Activated T-helper 1 cell treated with anti-CD3 and anti-CD28 coated beads, Interleukin-2, amount 50 U/mL, for 16 hours (primary cell): ENCODE measurements at places on chromosomes 4 and X.

DNA sequence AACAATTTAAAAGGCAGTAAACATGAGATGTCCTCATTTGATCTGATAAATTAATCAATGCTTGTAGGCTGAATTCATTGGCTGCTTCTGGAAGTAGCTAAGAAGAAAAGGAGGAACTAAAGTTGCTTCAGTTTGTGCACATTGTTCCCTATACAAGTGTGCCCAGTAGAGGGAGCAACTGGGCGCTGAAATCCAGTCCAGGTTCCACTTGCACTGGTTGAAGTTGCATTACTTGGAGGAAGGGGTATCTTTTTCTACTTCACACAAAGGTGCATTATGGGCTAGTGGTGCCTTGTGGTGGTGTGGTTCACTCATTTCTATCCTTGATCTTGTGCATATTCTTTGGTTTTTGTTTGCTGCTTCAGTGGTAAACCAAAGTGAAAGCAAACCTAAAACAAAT, 67.9 kb upstream of the SOX3 start:
- DNase-seq: no peak

- DNase-seq: no peak
Measured at GRCh38 chrX:78540171-78540570, 119.0 kb downstream of the RTL3 start.

DNA sequence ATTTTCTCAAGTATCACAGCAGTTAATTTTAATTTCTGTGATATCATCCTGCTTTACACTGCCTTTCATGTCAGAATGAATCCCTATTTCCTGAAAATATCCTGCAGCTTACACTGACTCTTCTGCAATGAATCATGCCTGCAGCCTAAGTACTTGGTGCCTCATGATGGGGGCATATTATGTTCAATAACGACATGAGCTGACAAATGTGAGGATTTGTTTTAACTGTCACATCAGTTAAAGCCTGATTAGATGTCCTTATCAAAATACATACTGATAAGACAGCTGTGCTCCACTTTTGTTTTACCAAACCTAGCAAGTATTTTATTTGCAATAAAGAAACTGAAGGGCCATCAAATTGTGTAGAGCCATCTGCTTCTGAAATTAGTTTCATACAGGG, 359.9 kb upstream of the AGA start:
- DNase-seq: no peak

DNA sequence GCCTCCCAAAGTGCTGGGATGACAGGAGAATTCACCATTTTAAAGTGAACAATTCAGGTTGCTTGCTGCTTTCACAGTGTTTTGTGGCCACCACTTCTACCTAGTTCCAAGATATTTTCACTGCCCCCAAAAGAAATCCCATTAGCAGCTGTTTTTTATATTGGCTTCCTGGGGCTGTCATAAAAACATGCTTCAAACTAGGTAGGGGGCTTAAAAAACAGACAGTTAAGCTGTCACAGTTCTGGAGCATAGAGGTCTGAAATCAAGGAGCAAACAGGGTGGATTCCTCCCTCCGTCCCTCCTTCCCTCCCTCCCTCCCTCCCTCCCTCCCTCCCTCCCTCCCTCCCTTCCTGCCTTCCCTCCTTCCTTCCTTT, 3.0 kb upstream of the XG start:
- DNase-seq: no peak

- no peak for DNase-seq
Measured at GRCh38 chr4:1240721-1241465, 8.0 kb downstream of the CTBP1 start.
